ENCODE measurements at places on chromosomes 5 and 9.

GRCh38 chr9:84597131-84597530, 72.4 kb upstream of the NTRK2 start:
- no peak for DNase-seq

GRCh38 chr5:132179405-132179804, 48.2 kb downstream of the P4HA2 start:
- no peak for DNase-seq

DNA sequence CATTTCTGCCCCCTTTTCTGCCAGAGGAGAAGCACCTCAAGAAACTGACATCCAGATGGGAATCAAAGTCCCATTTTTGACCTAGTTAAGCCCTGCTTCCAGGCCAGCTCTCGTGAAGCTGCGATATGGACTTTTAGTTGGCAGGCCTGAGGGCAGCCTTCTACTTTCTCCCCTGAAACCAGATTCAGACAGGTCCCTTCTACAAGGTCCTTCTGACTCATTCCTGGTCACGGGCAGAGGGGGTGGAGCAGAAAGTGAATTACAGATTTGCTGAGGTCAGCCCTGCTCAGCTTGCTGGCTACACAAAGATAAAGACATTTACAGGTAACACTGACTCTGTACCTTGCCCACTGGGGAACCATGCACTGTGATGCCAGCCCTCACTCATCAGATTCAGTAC, 52.8 kb upstream of the TUT7 start:
- DNase-seq: no peak

DNA sequence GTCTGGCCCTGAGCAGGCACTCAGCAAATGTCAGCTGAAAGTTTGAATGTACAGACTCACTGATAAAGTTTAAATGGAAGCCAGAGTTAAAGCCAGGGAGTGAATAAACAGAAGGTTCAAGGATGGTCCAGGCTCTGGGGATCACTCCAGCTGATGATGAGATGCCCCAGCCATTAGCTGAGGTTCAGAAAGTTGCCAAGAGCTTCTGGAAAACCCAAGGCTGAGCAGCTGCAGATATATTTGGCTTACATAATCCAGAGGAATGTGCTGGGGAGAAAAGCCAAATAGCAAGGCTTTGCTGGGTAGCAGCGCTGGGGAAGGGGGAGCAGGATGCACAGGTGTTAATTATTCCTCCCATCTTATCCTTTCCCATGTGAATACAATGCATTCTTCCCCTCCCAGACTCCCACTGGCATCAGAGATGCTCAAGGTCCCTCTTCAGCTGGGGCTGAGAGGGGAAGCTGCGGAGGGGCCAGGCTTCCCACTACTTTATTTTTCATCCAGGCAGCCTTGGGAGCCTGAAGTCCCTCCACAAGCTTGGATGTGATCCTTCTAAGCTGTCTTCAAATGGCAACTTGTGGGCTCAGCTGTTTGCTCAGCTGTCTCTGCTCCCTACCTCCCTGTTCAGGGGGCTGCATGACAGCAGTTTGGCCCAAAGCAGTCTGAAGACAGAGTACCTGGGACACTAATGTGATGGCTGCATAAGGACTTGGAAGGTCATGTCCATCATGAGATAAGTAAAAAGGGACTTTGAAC, 341.2 kb downstream of the TRIM32 start:
- DNase-seq: no peak

DNA sequence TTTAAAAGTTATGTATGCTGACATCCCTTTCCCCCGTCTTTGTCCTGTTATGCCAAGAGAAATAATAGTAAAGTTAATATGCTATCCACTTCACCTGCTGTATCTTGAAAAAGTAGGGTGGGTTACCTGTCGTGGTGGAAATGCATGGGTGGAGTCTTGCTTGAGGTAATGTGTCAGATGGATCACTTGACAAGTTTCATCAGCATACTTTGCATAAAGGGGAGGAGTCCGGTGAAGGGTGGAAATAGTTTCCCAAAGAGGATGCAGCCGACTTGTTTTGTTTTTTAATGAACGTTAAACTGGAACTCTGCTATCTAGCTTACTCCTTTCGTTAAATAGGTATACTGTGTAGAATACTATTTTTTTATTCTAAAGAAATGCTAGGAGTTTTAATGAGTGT, 9.0 kb upstream of the DMRT3 start:
- no peak for DNase-seq

- no peak for DNase-seq
These were observed 18.5 kb upstream of the TOR2A start for GRCh38 chr9:127753622-127754021.
